ENCODE measurements at places on chromosomes 5 and 9.

DNA sequence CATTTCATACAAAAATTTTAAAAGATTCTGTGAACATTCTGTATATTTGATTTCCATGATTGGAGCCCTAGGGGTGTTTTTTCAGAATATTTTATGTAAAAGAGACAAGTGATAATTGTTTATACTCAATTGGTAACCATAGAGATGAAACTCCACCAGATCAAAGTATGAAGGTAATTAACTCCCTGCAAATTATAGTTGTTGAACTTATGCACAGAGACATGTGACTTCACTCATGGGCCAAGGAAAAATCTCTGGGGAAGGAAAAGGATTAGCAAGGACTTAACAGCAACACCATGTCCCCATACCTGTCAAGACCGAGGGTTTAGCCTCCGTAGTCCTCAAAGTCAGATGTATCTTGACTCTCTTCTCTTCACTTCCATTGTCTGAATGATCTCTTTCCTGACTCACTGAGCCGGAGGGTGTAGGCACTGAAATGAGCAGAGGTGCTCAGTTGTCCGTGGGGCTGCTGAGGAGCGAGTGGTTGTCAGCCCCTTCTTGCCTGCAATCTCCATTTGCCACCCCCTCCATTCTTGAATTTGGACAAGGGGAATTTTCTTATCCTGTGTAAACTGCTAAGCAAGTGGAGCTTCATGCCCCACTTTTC lies 17.5 kb upstream of the CXCL14 start:
- DNase-seq, result no peak

GRCh38 chr9:78468974-78469576 lies 172.2 kb downstream of the PSAT1 start:
- no peak for DNase-seq

DNA sequence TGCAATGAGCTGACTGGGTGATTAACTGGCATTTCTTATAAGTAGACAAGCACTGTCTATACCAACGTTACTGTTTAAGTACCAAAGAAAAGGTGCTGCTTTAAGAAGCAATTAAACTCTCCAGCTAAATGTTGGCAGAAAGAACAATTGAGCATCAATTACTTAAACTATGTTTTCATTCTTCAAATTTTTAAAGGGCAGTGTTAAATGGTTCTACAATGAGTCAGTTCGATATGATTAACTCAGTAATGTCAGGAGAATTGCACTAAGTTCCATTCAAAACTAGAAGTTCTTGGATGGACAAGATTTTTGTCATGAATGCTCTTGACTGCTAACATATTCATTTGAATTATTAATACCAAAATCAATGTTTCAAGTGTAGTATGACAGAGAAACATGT lies 593.7 kb downstream of the DNAH5 start:
- peak; percentile 72 for DNase-seq

- DNase-seq, result no peak
Observed at GRCh38 chr9:97518909-97519307, 17.4 kb downstream of the TMOD1 start.

- no peak for DNase-seq
Observed at GRCh38 chr9:124077915-124078572, 66.5 kb downstream of the LHX2 start.

GRCh38 chr5:61966296-61966955 lies 339.6 kb upstream of the KIF2A start:
- DNase-seq, result no peak

DNA sequence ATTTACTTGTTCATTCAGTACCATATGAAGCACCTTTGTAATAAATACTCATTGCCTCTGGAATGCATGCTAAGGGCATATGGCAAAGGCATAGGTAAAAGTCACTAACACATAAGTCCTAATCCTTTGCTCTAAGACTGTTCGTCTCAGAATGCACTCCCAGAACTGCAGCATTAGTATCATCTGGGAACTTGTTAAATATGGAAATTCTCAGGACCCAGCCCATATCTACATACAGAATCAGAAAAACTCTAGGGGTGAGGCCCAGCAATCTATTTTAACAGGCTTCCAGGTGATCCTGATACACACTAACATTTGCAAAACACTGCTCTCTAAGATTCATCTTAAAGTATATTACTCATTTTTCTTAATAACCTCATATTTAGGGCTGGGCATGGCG lies 113.8 kb upstream of the CDH6 start:
- DNase-seq, result no peak

GRCh38 chr9:133572821-133573361 lies 36.3 kb downstream of the FAM163B start:
- DNase-seq, result no peak

GRCh38 chr9:99235926-99236634 lies 14.0 kb downstream of the SEC61B start:
- DNase-seq, result no peak

GRCh38 chr9:24625097-24625496 lies 79.4 kb upstream of the IZUMO3 start:
- no peak for DNase-seq

DNA sequence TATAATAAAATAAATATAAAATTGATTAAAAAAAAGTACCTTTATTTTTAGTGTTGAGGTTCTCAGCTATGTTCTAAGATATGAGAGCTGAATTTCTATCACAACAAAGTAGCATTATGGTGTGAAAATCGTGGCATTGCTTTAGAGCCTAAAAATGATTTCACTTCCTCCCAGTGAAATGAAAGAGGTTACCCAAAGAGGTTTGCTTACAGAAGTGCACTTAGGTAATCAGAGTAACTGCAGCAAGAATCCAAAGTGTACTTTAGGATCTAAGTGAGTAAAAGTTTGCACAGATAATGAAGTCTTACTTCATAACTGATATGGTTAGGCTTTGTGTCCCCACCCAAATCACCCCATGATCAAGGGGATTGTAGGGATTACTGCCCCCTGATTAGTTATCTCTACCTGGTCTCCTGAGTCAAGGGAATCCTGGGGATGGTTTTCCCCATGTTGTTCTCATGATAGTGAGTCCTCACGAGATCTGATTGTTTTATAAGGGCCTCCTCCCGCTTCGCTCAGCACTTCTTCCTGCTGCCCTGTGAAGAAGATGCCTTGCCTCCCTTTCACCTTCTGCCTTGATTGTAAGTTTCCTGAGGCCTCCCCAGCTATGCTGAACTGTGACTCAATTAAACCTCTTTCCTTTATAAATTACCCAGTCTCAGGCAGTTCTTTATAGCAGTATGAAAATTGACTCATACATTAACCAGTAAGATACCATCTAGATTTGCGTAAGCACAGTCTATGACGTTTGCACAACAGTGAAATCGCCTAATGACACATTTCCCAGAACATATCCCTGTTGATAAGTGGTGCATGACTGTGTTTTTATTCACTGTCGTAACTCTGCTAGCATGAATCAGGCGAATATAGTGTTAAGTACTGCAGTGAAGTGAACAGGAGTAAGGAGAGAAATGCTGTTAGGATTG lies 40.3 kb upstream of the LRRC70 start:
- DNase-seq, result no peak

- no peak for DNase-seq
Observed at GRCh38 chr5:135013947-135014570, 20.0 kb downstream of the PITX1 start.

GRCh38 chr9:68619072-68619471 lies 78.4 kb upstream of the TMEM252 start:
- DNase-seq, result no peak

DNA sequence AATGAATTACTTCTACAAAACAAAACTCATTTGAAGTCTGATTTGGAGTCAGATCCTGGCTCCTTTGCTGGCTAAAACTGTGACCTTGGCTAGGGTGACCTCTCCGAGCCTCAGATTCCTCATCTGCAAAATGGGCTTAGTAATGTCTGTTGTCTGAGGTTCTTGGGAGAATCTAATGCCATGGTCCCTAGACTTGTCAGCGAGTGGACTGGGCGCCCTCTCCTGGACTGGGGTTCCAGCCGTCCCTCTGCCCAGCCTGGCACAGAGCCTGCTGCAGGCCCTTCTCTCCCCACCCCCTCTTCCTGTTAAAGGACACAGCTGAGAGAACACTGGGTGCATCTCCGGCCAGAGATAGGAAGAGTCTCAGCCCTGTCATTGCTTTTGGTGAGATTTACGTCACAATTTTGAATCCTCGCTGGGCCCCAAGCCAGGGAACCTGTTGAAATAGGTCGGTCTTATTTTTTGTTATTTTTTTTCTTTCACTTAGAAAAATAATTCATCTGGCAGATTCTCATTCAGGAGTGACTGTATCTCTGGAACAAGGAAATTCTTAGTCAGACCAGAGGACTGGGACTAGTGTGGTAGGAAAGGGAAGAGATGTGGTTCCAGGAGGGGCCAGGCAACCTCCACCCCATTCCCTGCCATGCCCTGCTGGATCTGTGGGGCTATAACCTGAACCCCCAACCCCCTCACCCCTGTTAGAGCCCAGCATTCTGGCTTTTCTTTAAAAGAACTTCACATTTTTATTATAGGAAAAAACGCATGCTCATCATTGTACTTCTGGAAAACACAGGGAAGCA lies 48.2 kb upstream of the RPL26L1 start:
- no peak for DNase-seq

- DNase-seq, result no peak
Observed at GRCh38 chr9:124349675-124350493, 65.4 kb downstream of the PSMB7 start.

- DNase-seq, result no peak
Observed at GRCh38 chr9:92634712-92635605, 35.0 kb downstream of the IPPK start.

GRCh38 chr9:70100362-70100761 lies 56.7 kb downstream of the MAMDC2 start:
- DNase-seq, result peak; percentile 36

- DNase-seq, result no peak
Observed at GRCh38 chr9:129454467-129455067, 166.3 kb downstream of the C9orf50 start.

DNA sequence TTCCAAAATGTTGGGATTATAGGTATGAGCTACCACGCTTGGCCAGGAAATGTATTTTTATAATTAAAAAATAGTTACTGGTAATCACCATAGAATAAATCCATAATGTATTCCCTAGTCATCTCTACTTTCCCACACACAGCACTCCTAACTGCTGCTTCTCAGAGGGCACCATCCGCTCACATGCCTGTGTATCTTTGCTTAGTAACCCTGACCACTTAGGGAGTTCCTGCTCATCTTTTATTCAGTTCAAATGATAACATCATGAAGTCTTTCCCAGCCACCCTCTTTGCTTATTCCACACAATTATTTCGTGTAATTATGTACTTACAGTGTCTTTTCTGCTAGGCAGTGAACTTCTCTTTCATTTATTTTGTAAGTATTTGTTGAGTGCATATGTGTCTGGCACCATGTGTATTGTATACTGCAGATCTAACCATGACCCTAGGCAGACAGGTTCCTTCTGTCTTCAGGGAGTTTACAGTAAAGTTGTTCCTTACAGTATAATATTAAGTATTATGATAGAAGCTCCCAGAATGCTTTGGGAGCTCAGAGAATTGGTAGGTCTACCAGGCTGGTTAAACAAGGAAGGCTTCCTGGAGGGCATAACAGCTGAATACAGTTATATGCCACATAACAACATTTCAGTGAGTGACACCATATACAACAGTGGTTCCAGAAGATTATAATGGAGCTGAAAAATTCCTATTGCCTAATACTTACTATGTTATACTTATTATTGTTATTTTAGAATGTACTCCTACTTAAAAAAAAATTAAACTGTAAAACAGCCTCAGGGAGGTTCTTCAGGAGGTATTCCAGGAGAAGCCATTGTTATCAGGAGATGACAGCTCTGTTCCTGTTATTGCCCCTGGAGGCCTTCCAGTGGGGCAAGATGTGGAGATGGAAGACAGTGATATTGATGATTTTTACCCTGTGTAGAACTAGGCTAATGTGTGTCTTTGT lies 39.2 kb downstream of the DCAF10 start:
- DNase-seq, result no peak

DNA sequence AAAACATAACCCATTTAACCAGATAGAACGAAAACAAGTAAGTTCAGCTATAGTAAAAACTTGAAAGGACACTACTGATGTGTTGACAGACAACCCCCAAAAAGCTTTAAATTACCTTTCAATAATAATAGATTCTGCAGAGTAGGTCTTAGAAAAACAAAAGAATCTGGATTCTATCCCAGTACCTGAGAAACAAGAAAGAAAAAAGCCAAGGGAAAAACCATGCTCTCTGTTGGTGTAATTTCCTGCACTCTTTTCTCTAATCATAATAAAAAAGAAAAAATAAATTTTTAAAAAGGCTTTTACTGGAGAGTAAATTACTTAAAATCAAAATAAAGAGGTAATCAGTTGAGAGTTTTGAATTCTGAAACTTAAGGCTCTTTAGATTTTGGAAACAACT lies 1090.4 kb downstream of the PTPRD start:
- DNase-seq, result no peak

DNA sequence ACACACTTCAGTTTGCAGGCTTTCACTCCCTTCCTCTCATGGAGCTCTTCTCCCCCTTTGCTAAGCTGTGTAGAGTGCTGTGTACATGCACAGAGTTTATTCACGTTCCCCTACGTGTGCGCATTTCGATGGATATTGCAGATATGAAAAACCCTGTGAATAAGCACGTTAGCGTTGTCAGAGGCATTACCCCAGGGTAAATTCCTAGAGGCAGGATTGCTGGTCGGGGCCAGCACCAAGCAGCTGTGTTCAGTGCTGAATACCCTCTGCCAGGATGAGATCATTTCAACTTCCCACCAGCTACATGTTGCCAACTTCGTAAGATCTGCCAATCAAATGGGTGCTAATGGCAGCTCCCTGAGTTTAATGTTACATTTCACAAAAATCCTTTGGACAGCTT lies 172.3 kb upstream of the PPP1R26 start:
- DNase-seq, result no peak

DNA sequence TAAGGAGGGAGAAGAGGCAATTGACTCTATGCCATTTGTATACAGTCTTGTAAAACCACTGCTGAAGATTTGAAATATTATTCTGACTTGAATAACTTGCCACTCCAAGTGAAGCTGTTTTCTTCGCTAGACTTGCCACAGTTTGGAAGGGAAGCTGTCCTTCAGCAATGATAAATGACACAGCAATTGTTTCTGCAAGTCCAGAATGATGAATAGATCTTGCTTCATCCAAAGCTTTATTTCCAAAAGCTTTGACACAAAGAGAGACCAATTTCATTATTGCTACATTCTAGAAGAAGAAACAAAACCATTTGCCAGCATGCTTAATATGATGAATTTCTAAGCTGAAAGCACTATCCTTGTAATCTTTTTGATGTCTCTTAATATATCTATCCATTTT lies 73.7 kb downstream of the ZNF366 start:
- DNase-seq, result no peak

DNA sequence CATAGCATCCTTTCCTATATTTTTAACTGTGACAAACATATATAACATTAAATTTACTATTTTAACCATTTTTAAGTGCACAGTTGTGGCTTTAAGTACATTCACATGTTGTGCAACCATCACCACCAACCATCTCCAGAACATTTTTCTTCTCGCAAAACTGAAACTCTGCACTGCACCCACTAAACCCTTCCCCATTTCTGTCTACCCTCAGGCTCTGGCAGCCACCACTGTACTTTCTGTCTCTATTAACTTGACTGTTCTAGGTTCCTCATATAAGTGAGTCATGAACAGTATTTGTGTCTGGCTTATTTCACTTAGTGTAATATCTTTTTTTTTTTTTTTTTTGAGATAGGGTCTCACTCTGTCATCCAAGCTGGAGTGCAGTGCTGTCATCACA lies 25.5 kb downstream of the KCNMB1 start:
- DNase-seq, result no peak

- no peak for DNase-seq
Observed at GRCh38 chr9:121463026-121463807, 36.4 kb downstream of the GGTA1 start.

Data from NCI-H524 treated with DMSO at 0.1 percent for 48 hours (cell line).